ELR (cell line): ENCODE measurements at places on chromosomes 1 and 21.

GRCh38 chr1:195590649-195591048, 1017.6 kb downstream of the KCNT2 start:
- DNase-seq, result no peak

- DNase-seq, result no peak
These were observed 122.9 kb upstream of the DAB1 start for GRCh38 chr1:57546549-57547330.

DNA sequence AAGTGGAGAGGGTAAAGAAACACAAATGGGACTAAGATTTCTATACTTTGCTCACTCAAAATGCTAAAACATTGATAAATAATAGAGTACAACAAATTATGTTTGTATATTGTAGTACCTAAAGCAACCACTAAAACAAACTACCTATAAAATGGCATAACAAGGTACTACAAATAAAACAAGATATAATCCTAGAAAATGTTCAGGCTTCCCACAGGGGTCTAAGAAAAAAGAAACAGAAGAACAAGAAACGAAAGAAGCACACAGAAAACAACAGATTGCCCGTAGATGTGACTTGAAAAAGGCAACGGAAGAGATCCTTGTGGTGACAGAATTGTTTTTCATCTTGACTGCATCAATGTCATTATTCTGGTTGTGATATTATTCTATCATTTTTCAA, 63.3 kb upstream of the ADGRL4 start:
- no peak for DNase-seq

GRCh38 chr21:43303275-43304178, 123.4 kb downstream of the SIK1 start:
- no peak for DNase-seq

GRCh38 chr1:32754317-32755097, 51.9 kb upstream of the SYNC start:
- peak; percentile 31 for DNase-seq

- no peak for DNase-seq
These were observed 51.2 kb downstream of the KCNJ15 start for GRCh38 chr21:38307771-38308531.

- DNase-seq, result no peak
These were observed 1.7 kb upstream of the TFF3 start for GRCh38 chr21:42316891-42317290.

GRCh38 chr1:96346719-96347118, 374.9 kb upstream of the PTBP2 start:
- DNase-seq, result peak; percentile 35

DNA sequence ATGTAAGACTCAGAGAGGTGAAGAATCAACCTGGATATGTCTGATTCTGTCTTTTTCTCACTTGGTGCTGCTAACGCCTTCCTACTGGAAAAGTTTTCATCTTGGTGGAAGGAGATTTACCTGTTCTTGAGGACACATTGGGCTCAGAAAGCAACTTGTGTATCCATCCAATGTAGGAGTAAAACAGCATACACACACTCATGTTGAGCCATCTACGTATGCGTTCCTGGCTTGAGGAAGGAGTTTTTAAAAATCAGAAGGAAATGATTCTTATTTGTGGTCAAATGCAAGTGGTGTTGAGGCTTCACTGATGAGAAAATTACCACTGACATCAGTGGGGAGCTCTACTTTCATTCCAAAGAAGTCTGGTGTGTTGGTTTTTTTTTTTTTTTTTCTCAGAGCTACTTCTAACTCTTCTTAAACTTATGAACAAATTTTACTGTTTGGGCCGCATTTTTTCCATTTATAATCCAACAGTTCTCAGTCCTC, 25.6 kb downstream of the XCL2 start:
- no peak for DNase-seq

- peak; percentile 53 for DNase-seq
These were observed 51.2 kb downstream of the XKR8 start for GRCh38 chr1:28010969-28011368.

DNA sequence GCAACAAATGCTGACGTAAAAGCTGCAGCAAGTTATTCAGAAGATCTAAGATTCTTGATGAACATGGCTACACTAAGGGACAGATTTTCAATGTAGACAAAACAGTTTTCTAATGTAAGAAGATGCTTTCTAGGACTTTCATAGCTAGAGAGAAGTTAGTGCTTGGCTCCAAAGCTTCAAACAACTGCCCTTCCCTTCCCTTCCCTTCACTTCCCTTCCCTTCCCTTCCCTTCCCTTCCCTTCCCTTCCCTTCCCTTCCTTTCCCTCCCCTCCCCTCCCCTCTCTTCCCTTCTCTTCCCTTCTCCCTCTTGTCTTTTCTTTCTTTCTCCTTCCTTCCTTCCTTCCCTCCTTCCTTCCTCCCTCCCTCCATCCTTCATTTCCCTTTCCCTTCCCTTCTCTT, 365.3 kb upstream of the ADGRL4 start:
- DNase-seq, result no peak

- DNase-seq, result peak; percentile 12
These were observed 876 bp downstream of the EFCAB7 start for GRCh38 chr1:63524201-63524600.

DNA sequence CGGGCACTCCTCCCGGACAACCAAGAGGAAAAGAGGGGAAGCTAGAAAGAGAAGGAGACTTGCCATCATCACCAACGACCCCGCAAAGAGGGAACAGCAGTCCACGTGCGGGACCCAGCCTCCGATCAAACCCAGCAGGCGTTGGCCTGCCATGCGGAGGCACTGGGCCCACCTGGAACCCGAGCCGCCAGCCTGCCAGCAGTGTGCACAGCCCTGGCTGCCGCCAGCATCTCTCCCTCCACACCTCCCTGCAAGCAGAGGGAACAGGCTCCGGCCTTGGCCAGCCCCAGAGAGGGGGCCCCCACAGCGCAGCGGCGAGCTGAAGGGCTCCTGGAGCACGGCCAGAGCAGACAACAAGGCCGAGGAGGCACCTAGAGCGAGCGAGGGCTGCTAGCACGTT, 1244.7 kb upstream of the B3GALT2 start:
- no peak for DNase-seq

DNA sequence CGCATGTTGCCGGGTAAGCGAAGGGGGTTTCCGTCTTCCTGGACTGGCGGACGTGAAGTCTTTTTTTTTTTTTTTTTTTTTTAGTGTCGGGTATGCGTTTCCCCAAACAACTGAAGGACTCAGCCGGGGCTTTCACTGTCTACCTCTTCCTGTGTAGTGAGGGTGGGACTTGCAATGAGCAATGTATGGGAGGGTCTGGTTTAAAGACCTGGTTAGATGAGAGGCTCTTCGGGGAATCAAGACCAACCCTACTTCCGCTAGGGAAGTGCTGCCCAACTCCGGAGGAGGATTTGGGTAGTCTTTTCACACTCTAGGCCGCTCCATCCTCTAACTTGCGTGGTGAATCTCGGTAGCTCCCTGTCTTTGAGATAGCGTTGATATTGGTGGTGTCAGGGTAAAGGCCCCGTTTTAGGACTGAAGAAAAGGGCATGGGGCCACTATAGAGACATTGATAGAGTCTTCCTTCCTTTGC, 754 bp downstream of the PRRC2C start:
- peak; percentile 85 for DNase-seq

DNA sequence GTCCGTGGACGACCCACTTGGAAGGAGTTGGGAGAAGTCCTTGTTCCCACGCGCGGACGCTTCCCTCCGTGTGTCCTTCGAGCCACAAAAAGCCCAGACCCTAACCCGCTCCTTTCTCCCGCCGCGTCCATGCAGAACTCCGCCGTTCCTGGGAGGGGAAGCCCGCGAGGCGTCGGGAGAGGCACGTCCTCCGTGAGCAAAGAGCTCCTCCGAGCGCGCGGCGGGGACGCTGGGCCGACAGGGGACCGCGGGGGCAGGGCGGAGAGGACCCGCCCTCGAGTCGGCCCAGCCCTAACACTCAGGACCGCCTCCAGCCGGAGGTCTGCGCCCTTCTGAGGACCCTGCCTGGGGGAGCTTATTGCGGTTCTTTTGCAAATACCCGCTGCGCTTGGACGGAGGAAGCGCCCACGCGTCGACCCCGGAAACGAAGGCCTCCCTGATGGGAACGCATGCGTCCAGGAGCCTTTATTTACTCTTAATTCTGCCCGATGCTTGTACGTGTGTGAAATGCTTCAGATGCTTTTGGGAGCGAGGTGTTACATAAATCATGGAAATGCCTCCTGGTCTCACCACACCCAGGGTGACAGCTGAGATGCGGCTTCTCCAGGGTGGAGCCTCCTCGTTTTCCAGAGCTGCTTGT, 32.4 kb downstream of the PRMT2 start:
- DNase-seq, result peak; percentile 45

GRCh38 chr1:156925154-156926010, 5.0 kb downstream of the LRRC71 start:
- DNase-seq, result no peak

- no peak for DNase-seq
These were observed 41.6 kb downstream of the KIRREL1 start for GRCh38 chr1:158035014-158035413.

- DNase-seq, result no peak
These were observed 43.0 kb upstream of the PSEN2 start for GRCh38 chr1:226827458-226827857.

DNA sequence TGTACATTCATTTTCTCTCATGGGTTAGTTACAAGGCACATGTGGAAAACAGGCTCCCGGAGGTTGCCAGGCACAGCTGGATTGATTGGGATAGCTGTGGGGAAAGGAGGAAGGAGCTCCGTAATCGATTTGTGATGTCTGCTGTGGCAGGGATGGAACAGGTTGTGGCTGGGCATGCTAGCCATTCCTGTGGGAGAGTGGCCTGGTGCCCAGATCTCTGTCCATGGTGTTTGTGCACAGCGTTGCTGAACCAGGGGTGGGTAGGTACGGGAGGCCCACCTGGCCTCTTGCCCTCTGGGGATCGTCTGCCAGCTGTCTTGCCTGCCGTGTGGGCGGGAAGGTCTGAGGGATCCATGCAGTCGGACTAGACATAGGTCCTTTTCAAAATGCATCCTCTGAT, 302.8 kb upstream of the VAMP3 start:
- DNase-seq, result no peak

- peak; percentile 60 for DNase-seq
These were observed 58.4 kb downstream of the ASH1L start for GRCh38 chr1:155504207-155504606.

DNA sequence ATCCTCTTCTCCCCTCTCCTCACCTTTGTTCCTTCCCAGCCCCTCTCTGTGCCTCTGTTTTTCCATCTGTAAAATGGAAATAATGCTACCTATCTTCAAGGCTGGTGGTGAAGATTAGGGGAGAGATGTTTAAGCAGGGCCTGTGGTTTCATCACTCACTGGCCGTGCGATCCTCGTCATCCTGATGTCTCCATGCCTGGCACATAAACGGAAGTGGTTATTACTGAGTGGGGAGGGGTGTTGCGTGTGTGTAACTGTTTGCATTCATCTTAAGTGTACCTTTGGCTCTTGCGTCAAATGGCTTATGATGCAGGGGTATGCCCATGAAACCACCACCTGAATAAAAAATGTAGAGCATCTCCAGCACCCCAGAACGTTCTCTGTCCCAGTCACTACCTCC, 17.2 kb upstream of the C1QA start:
- no peak for DNase-seq

DNA sequence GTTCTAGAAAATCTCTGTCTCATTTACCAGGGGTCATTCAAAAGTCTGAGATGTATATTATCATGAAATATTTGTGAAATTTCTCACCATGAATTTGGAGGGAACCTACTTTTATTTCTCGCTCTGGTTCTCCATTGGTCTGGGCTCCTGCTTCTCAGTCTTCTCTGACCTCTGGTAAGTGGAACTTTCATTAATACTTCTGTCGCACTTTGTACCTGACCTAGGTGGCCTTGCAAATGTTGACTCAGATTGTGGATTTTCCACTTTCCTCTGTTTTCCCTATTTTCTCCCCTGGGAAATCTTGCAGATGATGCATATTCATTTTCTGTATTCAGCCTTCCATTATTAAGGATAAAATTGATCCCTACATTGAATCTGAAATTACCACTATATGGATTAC, 53.2 kb downstream of the LRIG2 start:
- DNase-seq, result no peak

DNA sequence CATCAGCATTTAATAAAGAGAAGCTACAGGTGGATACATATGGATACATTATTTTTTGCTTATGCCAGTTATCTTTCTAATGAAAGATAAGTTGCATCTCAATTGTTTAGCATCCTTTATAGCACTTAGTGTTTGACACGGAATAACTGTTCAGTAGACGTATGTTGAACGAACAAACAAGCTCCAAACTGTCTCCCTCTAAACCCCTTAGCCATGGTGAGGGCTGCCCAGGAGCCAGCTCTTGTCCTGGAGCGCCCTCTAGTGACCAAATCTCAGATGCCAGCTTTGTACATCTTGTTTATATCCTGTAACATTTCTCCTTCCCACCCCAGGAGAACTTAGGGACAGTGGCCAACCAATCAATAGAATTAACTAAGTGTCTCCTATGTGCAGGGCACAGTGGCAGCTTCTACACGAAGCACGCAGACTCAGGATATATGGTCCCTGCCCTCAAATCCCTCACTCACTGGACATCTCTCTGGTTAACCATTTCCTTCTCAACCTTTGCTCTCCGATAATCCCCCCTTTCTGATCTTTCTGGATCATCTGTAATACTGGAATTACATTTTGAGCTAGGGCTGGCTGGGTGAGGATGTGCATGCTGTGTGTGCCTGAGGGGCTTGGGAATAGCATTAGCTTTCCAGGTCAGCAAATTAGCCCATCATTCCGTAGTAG, 22.9 kb downstream of the KCNA10 start:
- DNase-seq, result peak; percentile 80

DNA sequence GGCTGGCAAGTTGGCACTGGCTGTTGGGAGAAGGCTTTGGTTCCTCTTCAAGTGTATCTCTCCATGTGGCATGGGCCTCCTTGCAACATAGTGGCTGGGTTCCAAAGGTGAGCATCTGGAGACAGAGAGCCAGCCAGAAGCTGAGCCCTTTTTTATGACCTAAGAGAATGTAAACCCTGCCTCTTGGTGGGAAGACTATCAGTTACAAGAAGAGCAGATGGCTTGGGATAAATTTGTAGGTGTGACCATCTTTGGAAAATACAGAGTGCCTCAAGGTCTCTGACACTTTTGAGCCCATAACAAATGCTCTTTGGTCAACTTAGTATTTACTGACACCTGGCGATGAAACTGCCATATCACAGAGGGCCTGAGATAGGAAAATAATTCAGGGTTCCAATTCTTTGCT, 31.4 kb upstream of the PRELP start:
- no peak for DNase-seq

- peak; percentile 11 for DNase-seq
These were observed 2.6 kb downstream of the TEDDM1 start for GRCh38 chr1:182397653-182398393.

GRCh38 chr1:119124764-119125163, 15.7 kb downstream of the WARS2 start:
- no peak for DNase-seq
